ENCODE measurements at places on chromosomes 5 and 9. TPM values are rescaled to one million over a fixed set of nuclear protein-coding genes. Genes with fewer than 3 reads are reported as not detected.

TIGD6 gene
- total RNA-seq = 3.6 TPM

ARSB gene
- 10.4 TPM for total RNA-seq

OBP2B gene
- total RNA-seq = not detected

SPINK13 gene
- total RNA-seq = not detected

VPS13A gene
- 30.9 TPM for total RNA-seq

ZDHHC11 gene
- 2.4 TPM for total RNA-seq

F2RL2 gene
- total RNA-seq = 0.65 TPM
